ENCODE measurements at places on chromosomes 6 and 20.

- DNase-seq, result no peak
Observed at GRCh38 chr6:28140616-28141015, 1.1 kb upstream of the ZKSCAN8 start.

- no peak for DNase-seq
Observed at GRCh38 chr6:106051226-106051625, 34.9 kb upstream of the PRDM1 start.

GRCh38 chr6:73515204-73515655 is 5.6 kb downstream of the EEF1A1 start:
- DNase-seq, result no peak

- no peak for DNase-seq
Observed at GRCh38 chr6:124368131-124368530, 564.5 kb downstream of the NKAIN2 start.

- no peak for DNase-seq
Observed at GRCh38 chr20:57576002-57576401, 15.1 kb downstream of the PCK1 start.

- DNase-seq, result no peak
Observed at GRCh38 chr20:44644667-44645131, 6.8 kb downstream of the ADA start.

All from NCI-H1092 (cell line).